ENCODE measurements at places on chromosomes 7 and 10.
A peak's percentile ranks its signal among the peaks of the same experiment; 100 is the strongest.

DNA sequence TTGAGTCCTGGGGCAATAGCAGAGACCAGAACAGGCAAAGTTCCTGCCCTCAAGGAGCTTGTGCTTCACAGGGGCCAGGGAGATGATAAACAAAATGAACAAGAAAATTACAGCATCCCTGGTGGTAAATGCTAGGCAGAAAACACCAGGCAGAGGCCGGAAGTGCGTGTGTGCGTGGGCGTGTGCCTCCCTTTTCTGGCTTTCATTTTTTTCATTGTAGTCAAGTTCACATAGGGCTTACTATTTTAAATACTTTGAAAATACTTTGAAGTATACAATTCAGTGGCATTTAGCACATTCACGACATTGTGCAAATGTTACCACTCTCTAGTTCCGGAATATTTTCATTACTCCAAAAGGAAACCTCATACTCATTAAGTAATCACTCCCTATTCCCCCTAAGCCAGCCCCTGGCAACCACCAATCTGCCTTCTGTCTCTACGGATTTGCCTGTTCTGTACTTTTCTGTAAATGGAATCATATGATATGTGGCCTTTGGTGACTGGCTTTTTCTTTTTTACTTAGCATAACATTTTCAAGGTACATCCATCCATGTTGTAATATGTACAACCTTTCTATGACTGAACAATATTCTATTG, 88.1 kb upstream of the PDCD4 start:
- peak; percentile 75 for DNase-seq

GRCh38 chr10:116771101-116771958, 29.0 kb upstream of the HSPA12A start:
- DNase-seq, result no peak

GRCh38 chr7:143396625-143397556, 11.8 kb downstream of the EPHA1 start:
- no peak for DNase-seq

- DNase-seq, result no peak
Observed at GRCh38 chr7:47652591-47652990, 70.7 kb upstream of the TNS3 start.

DNA sequence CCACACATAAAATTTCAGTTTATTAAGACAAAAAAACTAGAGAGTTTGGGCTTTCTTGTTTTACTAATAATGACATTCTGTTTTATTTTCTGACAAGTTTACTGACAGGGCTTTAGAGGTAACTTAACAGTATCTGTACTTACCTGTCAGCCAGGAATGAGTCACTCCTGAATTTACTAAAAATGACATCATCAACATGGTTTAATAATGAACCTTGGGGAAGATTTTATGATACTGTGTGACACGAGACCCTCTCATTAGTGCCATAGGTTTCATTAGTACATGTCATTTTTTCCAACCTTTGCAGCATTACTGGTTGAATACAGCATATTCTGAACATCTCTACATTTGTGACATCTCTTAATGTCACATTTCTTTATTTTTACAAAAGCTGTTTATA, 131.1 kb downstream of the KCND2 start:
- DNase-seq, result no peak

All from activated naive CD4-positive, alpha-beta T cell treated with Interleukin-2 at 50 U/mL for 16 hours (primary cell).